Panc1 (cell line): ENCODE measurements at places on chromosomes 3 and 15. TPM values are rescaled to one million over a fixed set of nuclear protein-coding genes. Genes with fewer than 3 reads are reported as not detected.

The LDHAL6B gene
- not detected for total RNA-seq

The GPR149 gene
- total RNA-seq: not detected

The VWA5B2 gene
- 0.28 TPM for total RNA-seq

The ZNF501 gene
- 0.15 TPM for total RNA-seq

The ZNF80 gene
- total RNA-seq: not detected

The FOXB1 gene
- total RNA-seq: 0.64 TPM

The HMG20A gene
- total RNA-seq: 54.0 TPM

The PLA2G4E gene
- total RNA-seq: not detected

The ERICH6 gene
- 0.28 TPM for total RNA-seq

The RHOV gene
- 4.2 TPM for total RNA-seq

The GP9 gene
- not detected for total RNA-seq

The GRK7 gene
- total RNA-seq: 0.10 TPM

The GLDN gene
- 0.57 TPM for total RNA-seq

The HTR3E gene
- total RNA-seq: not detected

The ZBTB47 gene
- 3.6 TPM for total RNA-seq

The ADGRG7 gene
- total RNA-seq: not detected

The NR2E3 gene
- total RNA-seq: 0.98 TPM

The ATG3 gene
- 75.1 TPM for total RNA-seq

The DGKG gene
- 0.46 TPM for total RNA-seq

The SOX14 gene
- not detected for total RNA-seq

The AGBL1 gene
- total RNA-seq: not detected
